Activated gamma-delta T cell (primary cell): ENCODE measurements at places on chromosomes 11 and 22.

GRCh38 chr11:126899961-126900748 lies 100.4 kb downstream of the KIRREL3 start:
- DNase-seq, result no peak

GRCh38 chr22:17587629-17588028 lies 24.3 kb downstream of the SLC25A18 start:
- no peak for DNase-seq

- DNase-seq, result no peak
Observed at GRCh38 chr11:86592659-86593451, 79.6 kb downstream of the ME3 start.

DNA sequence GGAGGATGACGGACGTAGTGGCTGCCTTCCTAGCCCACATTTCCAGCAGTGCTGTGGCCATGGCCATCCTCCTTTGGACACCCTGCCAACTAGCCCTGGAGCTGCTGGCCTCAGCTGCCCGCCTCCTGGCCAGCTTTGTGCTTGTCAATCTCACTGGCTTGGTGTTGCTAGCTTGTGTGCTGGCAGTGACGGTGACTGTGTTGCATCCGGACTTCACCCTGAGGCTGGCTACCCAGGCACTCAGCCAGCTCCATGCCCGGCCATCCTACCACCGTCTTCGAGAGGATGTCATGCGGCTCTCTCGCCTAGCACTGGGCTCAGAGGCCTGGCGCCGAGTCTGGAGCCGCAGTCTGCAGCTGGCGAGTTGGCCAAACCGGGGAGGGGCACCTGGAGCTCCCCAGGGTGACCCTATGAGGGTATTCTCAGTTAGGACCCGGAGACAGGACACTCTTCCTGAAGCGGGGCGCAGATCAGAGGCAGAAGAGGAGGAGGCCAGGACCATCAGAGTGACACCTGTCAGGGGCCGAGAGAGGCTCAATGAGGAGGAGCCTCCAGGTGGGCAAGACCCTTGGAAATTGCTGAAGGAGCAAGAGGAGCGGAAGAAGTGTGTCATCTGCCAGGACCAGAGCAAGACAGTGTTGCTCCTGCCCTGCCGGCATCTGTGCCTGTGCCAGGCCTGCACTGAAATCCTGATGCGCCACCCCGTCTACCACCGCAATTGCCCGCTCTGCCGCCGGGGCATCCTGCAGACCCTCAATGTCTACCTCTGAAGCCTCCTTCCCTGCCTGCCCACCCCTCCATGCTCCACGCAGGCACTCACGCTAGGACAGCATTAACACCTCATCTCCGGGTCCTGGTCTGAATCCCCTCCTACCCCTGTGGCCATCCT lies 1.6 kb downstream of the RNF26 start:
- no peak for DNase-seq

- no peak for DNase-seq
Observed at GRCh38 chr22:49147617-49148175, 680.0 kb downstream of the BRD1 start.

GRCh38 chr22:23035557-23036277 lies 34.6 kb upstream of the GNAZ start:
- DNase-seq, result no peak

DNA sequence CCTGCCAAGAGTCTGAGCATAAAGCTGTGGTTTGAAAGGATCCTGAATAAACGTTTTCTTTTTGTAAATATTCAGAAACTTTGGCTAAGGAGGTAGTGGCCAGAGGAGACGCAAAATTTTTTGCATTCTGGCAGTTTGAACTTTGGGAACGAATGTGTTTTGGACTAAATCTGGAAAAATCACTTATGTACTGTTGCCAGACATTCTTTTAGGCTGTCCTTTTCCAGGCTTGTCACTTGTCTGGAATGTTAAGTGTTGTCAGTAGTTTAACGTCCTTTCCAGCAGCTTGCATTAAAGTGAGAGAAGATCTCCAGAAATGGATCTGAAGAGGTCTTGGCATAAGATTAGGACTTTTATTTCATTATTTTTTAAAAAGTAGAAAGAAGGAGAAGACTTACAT lies 18.5 kb downstream of the SPECC1L start:
- DNase-seq, result no peak

- no peak for DNase-seq
Observed at GRCh38 chr11:17382046-17382728, 6.3 kb downstream of the KCNJ11 start.

DNA sequence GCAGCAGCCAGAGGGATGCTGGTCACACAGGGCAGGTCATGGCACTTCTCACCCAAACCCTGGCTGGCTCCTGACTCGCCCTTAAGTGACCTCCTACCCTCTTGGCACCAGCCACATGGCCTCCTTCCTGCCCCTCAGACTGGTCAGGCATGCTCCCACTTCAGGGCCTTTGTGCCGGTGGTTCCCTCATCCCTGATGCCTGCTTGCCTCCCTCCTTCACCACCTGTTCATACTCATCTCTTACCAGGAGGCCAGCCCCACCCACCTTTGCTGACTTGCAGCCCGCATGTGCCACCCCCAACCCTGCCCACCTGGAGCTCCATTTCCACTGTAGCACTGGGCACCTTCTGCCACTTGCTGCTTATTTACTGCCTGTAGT lies 20.1 kb downstream of the GNAZ start:
- no peak for DNase-seq

DNA sequence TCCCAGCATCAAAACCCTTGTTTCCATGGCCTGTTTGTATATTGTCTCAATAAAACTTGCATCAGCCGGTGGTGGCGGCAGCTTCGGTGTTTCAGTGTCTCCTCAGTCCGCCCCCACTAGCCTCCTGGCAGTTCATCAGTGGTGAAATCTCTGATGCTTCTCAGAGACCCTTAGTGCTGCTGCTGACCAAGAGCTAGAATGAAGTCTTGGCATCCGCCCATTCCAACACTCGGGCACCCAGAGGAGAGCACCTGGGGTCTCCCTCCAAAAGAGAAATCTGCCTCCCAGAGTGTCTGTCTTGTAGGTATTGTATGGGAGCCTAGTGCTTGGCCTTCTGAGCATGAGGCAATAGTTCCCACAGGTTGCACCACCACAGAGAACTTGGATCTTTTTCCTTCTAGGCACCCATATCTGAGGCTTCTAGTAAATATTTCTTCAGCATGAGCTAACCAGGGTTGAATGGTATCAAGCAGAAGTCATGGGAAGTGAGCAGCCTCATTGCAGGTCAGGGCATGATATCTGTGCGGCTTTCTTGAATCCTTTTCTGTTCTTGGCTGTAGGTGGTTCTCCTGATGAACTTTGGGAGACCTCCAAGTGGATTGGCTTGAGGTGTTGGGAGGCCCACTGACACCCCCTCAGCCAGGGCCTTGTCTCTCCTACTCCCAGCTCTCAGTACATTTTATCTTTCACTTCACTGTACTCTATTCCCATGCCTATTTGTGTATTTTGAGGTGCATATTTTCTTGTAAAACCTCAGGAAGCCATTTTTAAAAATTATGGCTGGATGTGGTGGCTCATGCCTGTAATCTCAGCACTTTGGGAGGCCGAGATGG lies 13.2 kb upstream of the AIFM3 start:
- no peak for DNase-seq

DNA sequence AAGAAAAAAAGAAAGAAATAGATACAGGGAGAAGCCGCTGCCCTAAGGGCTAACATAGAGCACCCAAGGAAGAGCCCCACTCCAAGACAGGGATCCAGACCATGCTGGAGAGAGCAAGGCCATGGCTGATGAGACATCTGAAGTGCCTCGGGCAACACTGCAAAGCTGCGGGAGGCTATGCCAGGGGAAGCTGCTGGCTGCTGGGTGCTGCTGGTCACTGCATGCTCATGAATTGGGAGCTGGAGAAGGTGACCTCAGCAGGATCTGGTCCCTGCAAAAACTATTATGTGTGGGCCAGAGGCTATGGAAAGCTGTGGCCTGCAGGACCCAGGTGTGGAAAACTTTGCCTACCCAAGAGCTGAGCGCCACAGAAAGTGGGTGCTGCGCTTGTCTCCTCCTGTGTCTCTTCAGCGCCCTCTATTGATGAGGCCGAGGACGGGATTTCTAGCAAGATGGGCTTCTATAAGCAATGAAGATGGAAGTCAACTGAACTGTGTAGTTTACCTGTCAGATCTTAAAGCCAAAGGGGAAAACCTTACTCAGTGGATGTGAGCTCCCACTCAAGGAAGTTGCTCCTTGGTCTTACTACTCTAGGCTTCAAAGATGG lies 17.3 kb upstream of the SLC29A2 start:
- DNase-seq, result no peak

DNA sequence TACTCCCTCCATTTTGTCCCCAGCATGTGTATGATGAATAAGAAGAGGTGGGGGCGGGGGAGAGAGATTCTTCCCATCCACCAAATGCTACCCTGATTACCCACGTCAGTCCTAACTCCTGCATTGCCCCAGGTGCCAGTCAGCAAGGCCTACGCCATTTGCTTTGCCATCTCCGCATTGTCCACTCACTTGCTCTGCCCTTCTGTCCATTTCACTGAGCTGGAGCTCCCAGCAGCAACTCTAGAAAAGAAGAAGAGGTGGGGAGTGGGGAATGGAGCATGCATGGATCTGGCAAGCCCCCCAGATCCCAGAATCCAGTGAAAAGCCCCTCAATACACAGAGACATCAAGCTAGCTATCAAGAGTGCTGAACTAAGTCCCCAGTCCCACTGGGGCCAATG lies 19.0 kb downstream of the WT1 start:
- no peak for DNase-seq

DNA sequence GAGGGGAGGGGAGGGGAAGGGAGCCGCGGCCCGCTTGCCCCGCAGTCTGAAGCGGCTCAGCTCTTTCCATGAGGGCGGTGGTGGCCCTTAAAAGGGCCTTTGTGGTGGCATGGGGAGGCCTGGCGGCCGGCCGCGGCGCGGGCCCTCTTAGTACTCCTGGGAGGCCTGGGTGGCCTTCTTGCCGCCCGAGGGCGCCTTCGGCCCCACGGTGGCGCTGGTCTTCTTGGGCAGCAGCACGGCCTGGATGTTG lies 6.9 kb downstream of the DPAGT1 start:
- peak; percentile 50 for DNase-seq

GRCh38 chr22:49048591-49048990 lies 779.1 kb downstream of the BRD1 start:
- no peak for DNase-seq

- no peak for DNase-seq
Observed at GRCh38 chr22:50622723-50623327, 5.1 kb downstream of the ARSA start.

DNA sequence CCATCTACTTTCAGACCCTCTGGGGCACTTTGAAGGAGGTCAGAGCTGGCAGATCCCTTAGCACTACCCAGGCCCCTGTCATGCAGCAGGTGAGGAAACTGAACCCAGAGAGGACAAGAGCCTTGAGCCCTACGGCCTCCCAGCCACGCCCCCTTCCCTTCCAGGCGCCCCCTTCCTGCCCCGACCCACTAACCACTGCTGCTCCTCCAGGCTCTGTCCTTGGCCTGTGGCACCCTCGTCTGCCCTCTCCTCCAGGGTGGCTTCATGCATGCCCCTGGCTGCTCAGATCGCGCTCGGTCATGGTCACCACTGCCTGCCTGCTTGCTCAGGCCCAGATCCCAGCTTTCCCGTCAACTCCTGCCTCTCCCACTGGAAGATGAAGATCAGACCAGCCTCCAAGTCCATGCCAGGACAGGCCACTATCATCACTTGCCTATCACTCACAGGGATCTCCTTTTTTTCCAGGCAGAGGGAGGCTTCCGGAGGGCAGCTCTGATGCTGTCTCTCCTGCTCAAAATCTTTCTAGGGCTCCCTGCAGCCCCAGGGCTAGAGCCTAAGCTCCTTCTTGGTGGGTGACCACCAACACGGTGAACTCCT lies 30.7 kb downstream of the ELFN2 start:
- DNase-seq, result no peak

GRCh38 chr11:9662273-9662672 lies 1.6 kb upstream of the SWAP70 start:
- DNase-seq, result no peak

DNA sequence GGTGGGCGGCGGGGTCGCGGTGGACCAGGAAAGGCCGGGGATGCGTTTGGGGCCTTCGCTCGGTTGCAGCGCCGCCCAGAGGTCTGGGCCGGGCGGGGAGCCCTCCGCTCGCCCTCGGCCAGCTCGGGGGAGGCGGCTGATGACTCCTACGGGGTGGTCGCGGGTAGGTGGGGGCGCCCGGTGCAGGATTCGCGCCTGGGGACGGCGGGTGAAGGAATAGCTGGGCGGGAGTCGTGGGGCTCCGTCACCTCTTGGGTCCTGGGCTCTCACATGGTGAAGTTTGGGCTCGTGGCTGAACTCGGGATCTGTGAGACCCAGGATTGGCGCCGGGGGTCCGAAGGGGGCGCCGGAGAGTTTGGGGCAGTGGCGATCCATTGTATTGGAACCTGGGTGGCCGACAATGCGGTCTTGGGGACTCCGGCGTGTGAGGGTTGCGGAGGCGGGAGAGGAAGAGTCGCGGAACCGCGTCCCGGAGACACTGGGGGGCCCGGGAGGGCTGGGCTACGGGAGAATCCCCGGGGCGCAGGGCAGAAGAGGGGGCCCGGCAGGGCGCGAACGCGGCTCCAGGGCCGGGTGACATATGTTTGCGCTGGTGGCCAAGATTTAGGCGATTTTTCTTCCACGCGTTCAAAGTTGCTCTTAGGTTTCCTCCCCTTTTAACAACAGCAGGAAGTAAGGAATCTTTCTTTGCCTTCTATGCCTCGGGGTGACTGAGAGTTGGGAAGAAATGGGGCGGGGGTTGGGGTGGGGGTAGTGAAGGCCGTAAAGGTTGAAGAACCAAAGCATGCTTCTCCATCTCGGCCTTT lies 935 bp downstream of the QSER1 start:
- no peak for DNase-seq
